Esophagus squamous epithelium (tissue), 5 donors: ENCODE measurements at places on chromosomes 16 and 17.

GRCh38 chr17:11023639-11024479, 186.0 kb upstream of the PIRT start:
- no peak for DNase-seq

DNA sequence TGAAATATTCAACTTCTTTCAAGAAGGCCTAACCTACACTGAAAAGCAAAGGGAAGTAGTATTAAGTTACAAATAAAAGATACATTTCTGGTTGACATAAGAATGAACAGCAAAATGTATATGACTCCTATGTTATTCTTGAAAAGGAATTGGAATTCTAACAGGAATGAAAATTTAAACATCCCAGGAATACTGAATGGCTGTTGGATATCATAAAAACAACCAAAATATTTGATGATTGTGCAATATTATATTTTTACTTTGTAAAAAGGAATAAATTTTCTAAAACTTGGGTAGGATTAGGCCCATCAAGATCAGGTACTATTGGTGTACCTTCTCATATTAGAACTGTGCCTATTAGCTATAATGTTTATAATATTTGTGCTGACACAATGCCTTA, 50.0 kb downstream of the CYB5B start:
- no peak for DNase-seq

DNA sequence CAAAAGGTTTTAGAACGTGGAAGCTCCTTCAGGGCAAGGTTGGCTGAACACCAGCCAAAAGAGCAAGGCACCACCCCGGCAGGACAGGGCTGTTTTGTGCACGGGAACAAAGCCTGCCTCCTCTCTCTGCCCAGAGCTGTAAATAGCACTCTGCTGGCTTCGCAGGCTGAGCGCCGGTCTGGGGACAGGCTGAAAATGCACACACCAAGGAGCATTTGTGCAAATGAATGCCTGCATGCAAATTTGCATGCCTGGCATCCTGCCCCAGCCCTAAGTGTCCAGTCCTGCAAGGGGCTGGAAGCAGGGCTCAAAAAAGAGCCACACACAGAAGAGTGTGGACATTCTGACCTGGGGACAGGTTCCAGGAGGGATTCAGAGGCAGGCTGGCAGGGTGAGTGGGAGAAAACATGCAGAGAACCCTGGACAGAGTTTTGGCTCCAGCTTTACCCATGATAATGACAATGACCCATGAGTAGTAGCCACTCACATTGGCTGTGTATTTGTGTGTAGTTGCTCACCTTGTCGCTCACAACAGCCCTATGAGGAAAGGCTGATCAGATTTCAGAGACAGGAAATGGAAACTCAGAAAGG, 11.7 kb downstream of the ABAT start:
- DNase-seq, result no peak

DNA sequence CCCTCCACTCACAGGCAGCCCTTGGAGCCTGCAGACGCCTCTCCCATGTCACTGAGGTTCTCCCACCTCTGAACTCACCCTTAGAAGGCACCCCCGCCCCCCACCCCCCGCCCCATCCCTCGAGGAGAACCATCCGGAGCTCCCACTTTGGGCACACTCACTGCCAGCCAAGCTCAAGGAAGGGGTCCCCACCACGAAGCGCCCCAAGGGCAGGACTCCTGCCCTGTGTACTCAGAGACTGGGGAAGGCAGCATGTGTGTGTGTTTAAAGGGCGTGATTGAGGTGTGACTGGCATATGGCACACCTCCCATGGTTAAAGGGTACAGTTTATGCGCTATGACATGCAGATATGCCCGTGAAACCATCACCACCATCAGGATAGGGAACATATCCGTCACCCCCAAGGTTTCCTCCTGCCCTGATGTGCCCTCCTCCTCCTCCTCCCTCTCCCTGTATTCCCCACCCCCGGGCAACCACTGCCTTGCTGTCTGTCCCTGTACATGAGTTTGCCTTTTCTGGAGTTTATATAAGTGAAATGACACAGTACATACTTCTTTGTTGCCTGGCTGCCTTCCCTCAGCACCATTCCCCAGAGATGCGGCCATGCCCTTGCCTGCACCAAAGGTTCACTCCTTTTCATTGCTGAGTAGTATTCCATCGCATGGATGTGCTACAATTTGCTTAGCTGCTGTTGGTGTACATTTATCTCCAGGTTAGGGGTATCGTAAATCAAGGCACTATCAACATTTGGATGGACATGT, 14.0 kb upstream of the RBFOX3 start:
- no peak for DNase-seq

- DNase-seq, result no peak
Observed at GRCh38 chr16:80899809-80900592, 95.6 kb upstream of the CDYL2 start.

- DNase-seq, result no peak
Observed at GRCh38 chr17:5665164-5665563, 80.9 kb upstream of the NLRP1 start.

DNA sequence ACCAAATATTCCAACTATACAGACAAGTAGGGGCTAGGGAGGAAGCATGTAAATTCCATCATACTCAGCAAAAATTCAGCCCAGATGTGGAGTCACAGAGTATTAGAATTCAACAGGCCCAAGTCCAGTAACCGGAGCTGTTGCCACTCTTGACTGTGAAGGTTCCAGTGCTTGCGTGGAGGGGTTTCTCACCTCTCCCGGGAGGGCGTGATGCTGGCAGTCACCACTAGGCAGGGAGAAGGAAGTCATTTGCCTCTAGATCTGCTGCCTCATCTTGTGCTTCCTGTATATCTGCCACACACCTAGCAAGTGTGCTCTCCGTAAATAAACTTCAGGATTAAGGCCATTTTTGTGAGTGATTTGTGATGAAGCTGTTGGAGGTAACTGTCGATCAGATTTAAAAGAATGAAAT, 1.0 kb upstream of the CKLF start:
- no peak for DNase-seq

GRCh38 chr16:58733248-58733670, 857 bp downstream of the GOT2 start:
- no peak for DNase-seq

- DNase-seq, result no peak
Observed at GRCh38 chr16:22630242-22630641, 119.6 kb downstream of the NPIPB5 start.

GRCh38 chr17:40070709-40071312, 8.0 kb downstream of the THRA start:
- no peak for DNase-seq

DNA sequence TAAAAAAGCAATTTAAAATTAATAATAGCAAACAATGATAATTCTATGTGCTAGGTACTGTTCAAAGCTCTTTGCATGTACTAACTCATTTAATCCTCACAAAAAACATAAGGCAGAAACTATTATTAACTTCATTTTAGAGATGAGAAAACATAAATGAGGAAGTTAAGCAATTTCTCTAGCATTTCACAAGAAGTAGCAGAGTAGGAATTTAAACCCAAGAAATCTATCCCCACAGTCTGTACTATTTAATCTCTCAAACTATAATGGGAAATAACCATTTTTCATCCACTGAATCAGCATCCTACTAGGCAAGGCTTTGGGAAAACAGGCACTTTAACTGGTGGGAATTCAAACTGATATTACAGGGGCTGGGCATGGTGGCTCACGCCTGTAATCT, 42.2 kb upstream of the INTS2 start:
- DNase-seq, result no peak

DNA sequence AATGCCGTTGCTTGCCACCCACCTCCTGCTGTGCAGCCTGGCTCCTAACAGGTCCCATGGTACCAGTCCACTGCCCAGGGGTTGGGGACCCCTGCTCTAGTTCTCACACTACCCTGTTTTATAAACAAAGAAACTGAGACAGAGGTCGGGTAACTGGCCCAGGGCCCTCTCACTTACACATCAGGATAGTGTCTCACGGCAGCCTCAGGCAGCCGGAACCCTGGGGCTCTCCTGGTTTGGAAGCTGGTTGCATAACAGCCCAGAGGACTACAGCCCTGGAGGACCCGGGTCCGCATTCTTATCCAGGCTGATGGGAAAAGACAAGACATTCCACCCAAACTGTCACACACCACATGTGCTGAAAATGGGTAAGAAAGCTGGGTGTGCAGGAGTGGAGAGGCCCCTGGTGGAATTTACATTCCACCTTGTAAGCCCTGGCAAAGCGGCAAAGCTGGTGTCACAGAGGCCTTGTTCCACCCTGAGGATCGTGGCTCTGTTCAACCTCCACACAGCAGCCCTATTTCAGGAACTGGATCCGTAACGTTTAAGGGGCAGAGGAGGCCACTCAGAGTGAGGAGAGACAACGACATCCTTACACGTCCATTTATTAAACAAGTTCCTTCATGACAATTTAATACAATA, 9.8 kb downstream of the CMTM3 start:
- DNase-seq, result no peak

DNA sequence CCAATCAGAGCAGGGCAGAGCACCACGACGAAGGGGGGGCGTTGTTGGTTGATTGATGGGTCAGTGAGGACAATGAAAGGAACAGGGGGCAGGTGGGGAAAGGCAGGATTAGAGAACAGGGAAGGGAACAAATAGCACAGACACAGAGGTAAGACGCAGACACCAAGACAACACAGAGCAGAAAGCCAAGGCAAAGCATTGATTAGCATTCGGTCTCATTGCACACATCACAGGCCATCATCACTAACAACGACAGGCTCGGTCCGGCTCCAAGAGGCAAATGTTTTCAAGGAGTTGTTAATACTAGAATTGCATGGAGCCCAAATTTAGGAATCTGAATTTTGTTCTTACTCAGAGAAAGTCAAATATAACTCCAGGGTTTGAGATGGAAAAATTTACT, 34.6 kb upstream of the TRAP1 start:
- DNase-seq, result no peak

DNA sequence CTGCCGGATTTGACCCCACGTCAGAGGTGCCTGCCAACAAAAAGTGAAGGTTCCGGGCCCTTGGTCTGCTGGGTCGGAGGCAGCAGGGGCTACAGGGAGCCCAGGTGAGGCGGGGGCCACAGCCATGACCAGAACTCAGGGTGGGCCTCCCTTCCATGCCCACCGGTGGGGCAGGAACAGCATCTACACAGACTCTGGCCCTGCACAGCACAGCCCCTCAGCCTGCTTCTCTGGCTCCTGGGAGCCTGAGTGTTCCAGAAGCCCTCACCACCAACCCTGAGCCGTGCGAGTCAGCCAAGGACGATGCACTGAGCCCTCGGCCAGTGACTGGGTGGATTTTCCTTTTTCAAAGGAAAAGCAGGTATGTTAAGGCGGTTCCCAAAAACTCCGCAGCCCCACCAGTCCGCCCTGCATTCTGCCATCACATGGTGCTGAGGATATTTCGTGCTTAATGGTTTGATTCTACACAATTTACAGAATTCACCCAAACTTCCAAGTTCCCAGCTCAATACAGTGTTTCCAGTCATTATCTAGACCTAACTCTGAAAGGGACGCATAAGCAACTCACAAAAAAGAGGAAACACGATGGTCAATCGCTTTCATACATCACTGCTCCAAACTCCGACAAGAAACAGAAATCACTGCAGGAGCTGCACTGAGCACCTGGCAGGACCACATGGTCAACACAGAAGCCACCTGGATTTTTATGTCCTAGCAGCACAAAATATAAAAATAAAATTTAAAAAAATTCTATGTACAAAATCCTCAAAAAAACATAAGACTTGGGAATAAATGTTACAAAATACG, 19.4 kb upstream of the C16orf95 start:
- no peak for DNase-seq

GRCh38 chr17:77872199-77872598, 86.3 kb upstream of the TNRC6C start:
- DNase-seq, result no peak

DNA sequence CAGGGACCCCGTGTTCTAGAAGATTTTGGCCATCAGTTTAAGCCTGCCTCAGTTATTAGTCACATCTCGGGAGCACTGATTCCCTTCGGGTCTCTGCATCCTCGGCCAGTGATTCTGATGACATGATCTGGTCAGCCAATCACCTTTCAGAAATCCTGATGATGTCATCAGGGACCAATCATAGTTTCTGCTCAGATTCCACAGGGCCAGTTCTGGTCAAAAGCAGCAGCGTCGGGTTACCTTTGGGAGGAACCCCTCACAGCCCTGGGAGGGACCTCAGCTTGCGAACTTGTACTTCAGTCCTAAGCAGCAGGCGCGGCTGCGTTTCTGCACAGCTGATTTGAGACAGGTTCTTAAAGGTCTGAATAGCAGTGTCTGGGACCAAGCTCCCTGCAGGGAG, 13.9 kb downstream of the KDM8 start:
- DNase-seq, result no peak

DNA sequence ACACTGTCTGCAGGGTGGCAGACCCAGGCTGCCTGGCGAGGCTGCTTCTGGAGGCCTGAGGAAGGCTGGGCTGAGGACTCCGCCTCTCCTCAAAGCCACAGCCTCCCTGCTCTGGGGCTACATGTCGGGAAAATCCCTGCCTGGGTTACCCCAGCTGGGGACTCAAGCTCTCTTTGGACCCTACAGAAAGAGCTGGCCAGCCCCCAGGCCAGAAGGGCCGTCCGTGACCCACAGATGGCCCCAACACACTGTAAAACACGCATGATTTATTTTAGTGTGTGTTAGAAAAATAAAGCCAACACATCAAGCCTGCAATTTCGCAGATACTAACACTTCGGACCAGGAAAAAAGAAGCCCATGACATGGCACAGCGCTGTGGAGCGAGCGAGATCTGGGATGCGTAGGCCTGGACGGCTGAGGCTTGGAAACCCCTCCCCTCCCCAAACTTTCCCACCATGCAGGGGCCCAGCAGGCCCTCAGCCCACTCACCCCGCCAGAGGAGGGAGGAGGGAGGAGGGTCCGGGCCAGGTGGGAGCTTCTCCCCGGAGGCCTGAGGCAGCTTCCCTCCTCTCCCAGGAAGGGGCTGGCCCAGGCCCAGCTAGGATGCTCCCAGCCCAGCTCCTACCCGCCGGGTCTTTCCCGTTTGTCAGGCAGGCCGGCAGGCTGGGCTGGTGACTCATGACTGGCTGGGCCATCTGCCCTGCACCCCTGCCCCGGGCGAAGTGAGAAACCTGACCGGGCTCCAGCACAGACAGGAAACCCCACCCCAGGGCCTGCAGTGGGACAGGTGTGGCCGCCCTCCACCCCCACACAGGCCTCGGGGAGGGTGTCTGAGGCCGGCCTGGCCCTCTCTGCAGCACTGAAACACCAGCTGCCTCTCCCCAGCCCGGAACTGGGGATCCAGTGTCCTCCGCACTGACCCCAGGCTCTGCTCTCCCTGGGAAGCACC, 34.1 kb upstream of the SLC38A10 start:
- peak; percentile 46 for DNase-seq

GRCh38 chr17:61334673-61335072, 65.0 kb upstream of the TBX2 start:
- DNase-seq, result no peak

DNA sequence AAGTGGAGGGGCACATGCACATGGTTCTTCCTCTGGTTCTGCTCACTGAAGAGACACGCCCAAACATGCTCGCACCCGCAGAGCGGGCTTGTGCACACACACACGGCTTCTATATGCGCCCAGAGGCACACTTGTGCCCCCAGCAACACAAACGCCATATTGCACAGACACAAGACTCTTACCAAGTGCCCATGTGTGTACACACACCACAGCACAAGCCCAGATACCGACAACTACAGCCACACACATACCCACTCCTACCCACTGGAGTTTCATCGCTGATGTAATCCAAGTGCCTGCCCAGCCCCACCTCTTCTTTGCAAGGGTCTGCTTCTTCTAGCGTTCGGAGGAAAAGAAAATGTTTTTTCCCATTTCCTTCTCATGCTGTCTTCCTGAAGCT, 6.5 kb upstream of the PRR29 start:
- DNase-seq, result no peak

GRCh38 chr17:38533241-38533640, 72.5 kb downstream of the SRCIN1 start:
- no peak for DNase-seq
